ENCODE measurements at places on chromosomes 6 and 20. TPM values are rescaled to one million over a fixed set of nuclear protein-coding genes. Genes with fewer than 3 reads are reported as not detected.

- no peaks in the 10 kb centered on the region for H3K27me3 ChIP-seq
- DNase-seq, result no peak
- H3K27ac ChIP-seq, result no peak overlapping the region
- no peak overlapping the region for H3K4me3 ChIP-seq
These were observed 393.9 kb downstream of the KIF16B start for GRCh38 chr20:16179371-16179770.

DNA sequence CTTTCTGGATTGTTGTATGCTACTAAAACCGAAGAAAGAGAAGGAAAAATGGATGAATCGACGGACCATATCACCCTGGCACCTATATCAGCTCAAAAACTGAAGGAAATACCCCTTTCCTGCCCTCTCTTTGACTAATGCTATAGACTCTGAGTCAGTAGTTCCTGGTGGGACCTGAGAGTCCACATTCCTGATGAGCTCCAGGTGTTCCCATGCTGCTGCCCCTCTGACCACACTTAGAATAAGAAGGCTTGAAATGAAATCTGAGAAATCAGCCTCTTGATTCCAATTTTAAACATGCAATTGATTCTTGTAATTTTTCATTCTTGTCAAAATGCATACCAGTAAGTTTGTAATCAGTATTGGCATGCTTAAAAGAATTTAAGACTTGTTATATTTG lies 75.2 kb downstream of the PRL start:
- no peak for DNase-seq
- no peaks in the 10 kb centered on the region for H3K27me3 ChIP-seq
- no peak overlapping the region for H3K4me3 ChIP-seq
- H3K36me3 ChIP-seq, result no peaks in the 10 kb centered on the region

DCBLD1 gene
- 16.0 TPM for total RNA-seq

- H3K27ac ChIP-seq, result peak overlapping the region; percentile 74
- no peak for DNase-seq
- H3K27me3 ChIP-seq, result no peaks in the 10 kb centered on the region
- H3K36me3 ChIP-seq, result no peaks in the 10 kb centered on the region
- no peaks in the 10 kb centered on the region for H3K4me1 ChIP-seq
These were observed 185.8 kb upstream of the PRDM1 start for GRCh38 chr6:105900125-105900937.

- no peak overlapping the region for H3K27ac ChIP-seq
- H3K4me1 ChIP-seq, result no peaks in the 10 kb centered on the region
- H3K36me3 ChIP-seq, result no peaks in the 10 kb centered on the region
- no peaks in the 10 kb centered on the region for H3K27me3 ChIP-seq
- no peak overlapping the region for H3K4me3 ChIP-seq
These were observed 18.3 kb downstream of the HMGN4 start for GRCh38 chr6:26556263-26557070.

GJA10 gene
- not detected for total RNA-seq

RCAN2 gene
- total RNA-seq, result 14.9 TPM

- H3K27me3 ChIP-seq, result no peaks in the 10 kb centered on the region
- H3K27ac ChIP-seq, result no peak overlapping the region
- H3K36me3 ChIP-seq, result no peaks in the 10 kb centered on the region
- no peaks in the 10 kb centered on the region for H3K4me1 ChIP-seq
These were observed 14.6 kb upstream of the SLC17A3 start for GRCh38 chr6:25888626-25889025.

DNA sequence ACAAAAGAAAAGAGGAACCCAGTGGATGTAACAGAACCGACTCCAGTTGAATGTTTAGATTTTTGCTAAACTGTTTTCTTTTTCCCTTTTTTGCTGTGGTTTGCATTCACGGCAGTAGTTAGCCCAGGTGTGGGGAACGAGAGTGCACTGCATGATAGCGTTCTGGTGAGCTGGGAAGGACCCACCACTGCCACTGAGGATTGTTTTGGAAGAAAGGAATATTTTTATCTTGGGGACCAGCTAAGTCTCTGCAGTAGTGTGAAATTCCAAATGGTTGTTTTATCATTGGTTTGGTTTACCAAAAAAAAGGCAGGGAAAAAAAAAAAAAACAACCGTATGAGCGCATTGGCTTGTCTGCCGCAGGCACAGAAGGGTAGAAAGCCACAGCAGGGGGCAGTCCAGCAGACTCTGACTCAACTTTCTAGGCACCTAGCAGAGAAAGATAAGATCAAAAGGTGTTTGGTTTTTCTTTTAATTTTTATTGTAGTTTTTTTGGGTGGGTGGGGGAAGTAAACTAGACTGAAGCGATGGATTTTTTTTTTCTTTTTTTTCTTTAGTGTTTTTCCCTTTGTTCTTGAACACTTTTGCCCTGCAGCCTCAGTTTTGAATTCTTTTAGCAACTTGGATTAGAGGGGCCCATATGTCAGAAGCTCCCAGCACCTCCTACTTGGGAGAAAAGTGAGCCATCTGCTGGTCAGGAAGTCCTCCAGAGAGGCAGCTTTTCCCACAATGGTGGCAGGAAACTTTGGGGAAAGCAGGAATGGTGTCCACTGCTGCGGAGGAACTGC lies 13.5 kb upstream of the RAB5IF start:
- no peaks in the 10 kb centered on the region for H3K36me3 ChIP-seq
- H3K27me3 ChIP-seq, result no peaks in the 10 kb centered on the region
- H3K4me3 ChIP-seq, result no peak overlapping the region
- H3K4me1 ChIP-seq, result no peaks in the 10 kb centered on the region
- H3K27ac ChIP-seq, result no peak overlapping the region

GRCh38 chr6:135128268-135128914 lies 52.7 kb upstream of the MYB start:
- DNase-seq, result no peak
- H3K27me3 ChIP-seq, result no peaks in the 10 kb centered on the region
- H3K4me3 ChIP-seq, result no peak overlapping the region
- no peaks in the 10 kb centered on the region for H3K4me1 ChIP-seq
- no peak overlapping the region for H3K27ac ChIP-seq

GRCh38 chr6:133555685-133556084 lies 314.5 kb downstream of the EYA4 start:
- H3K4me1 ChIP-seq, result no peaks in the 10 kb centered on the region
- DNase-seq, result no peak
- no peak overlapping the region for H3K27ac ChIP-seq

GABRR1 gene
- not detected for total RNA-seq

DNA sequence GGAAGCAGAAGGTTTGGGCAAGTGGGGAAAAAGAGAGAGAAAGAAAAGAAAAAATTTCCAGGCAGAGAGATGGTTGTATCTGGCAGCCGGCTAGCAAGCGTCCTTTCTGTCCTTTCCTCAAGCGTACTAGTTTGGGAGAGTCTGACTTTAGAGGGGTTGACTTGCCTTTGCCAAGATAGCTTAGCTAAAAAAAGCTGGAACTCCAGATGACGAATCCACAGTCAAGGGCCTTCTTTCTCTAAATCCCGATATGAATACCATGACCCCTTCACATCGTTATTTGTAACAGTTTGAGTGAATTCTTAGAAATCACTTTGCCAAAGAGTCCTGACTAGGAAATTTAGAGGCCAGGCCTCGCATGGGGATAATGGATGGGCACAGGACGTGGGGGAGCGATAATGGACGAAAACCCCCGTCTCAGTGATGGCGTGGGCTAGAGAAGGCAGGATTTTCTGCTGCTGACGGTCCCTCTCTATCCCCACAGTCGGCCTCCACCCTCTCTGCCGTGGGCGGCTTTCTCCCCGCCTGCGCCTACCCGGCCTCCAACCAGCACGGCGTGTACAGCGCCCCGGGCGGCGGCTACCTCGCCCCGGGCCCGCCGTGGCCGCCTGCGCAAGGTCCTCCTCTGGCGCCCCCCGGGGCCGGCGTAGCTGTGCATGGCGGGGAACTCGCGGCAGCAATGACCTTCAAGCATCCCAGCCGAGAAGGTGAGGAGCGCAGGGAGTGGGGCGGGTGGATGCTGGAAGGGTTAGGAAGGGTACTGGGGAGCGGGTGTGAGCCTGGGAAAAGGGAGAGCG lies 3.5 kb downstream of the PAX1 start:
- H3K4me1 ChIP-seq, result no peaks in the 10 kb centered on the region
- no peaks in the 10 kb centered on the region for H3K36me3 ChIP-seq
- no peak for DNase-seq
- peaks cover 93% of the 10 kb centered on the region for H3K27me3 ChIP-seq
- no peak overlapping the region for H3K4me3 ChIP-seq

NUS1 gene
- total RNA-seq, result 20.6 TPM

DNA sequence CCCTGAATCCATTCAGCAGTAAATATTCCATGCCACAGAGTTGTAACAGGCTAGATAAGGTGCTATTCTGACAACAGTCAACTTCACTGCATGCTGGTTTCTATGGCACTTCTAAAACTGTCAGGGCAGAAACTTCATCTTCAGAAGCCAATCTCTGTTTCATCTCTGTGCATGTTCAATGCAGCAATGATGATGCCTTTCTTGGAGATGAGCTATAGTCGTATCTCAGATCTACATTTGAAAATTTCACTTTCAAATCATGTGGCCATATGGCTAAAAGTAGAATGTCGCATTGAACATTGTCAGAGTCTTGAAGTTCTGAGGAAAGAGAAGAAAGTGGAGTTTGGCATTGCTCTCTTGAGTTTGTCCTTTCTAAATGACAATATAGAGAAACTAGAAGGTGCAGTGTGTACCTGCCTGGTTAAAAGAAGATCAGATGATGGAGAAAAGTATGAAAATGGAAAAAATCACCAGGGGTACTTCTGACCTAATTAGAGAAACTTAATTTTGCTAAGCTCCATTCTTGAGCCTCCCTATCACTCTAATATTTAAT lies 49.0 kb upstream of the VSTM2L start:
- H3K36me3 ChIP-seq, result no peaks in the 10 kb centered on the region
- no peaks in the 10 kb centered on the region for H3K4me1 ChIP-seq
- H3K4me3 ChIP-seq, result no peak overlapping the region
- no peaks in the 10 kb centered on the region for H3K27me3 ChIP-seq
- H3K27ac ChIP-seq, result no peak overlapping the region
- no peak for DNase-seq

GRCh38 chr6:41077536-41077935 lies 4.8 kb downstream of the NFYA start:
- no peaks in the 10 kb centered on the region for H3K4me1 ChIP-seq
- no peak overlapping the region for H3K4me3 ChIP-seq
- no peak for DNase-seq
- H3K27me3 ChIP-seq, result no peaks in the 10 kb centered on the region

GRCh38 chr6:144104898-144105487 lies 9.6 kb upstream of the SF3B5 start:
- no peaks in the 10 kb centered on the region for H3K4me1 ChIP-seq
- no peaks in the 10 kb centered on the region for H3K36me3 ChIP-seq
- no peak overlapping the region for H3K27ac ChIP-seq
- no peak overlapping the region for H3K4me3 ChIP-seq
- H3K27me3 ChIP-seq, result no peaks in the 10 kb centered on the region
- DNase-seq, result no peak

DNA sequence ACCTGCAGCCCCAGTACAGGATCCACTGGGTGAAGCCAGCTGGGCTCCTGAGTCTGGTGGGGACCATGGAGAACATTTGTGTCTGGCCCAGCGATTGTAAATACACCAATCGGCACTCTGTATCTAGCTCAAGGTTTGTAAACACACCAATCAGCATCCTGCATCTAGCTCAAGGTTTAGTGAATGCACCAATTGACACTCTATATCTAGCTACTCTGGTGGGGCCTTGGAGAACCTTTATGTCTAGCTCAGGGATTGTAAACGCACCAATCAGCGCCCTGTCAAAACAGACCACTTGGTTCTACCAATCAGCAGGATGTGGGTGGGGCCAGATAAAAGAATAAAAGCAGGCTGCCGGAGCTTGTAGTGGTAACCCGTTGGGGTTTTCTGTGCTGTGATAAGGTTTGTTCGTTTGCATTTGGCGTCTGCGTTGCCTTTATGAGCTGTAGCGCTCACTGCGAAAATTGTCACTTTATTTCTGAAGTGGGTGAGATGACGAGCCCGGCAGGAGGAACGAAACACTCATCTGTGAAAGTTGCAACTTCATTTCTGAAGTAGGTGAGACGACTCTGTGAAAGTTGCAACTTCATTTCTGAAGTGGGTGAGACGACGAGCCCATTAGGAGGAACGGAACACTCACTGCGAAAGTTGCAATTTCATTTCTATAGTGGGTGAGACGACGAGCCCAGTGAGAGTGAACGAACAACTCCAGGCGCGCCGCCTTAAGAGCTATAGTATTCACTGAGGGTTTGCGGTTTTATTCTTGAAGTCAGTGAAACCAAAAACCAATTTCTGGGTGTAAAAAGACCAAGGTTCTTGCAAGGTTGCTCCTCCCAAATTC lies 31.1 kb downstream of the SERPINB6 start:
- no peaks in the 10 kb centered on the region for H3K27me3 ChIP-seq
- no peak overlapping the region for H3K4me3 ChIP-seq
- no peak overlapping the region for H3K27ac ChIP-seq
- no peaks in the 10 kb centered on the region for H3K36me3 ChIP-seq
- peak; percentile 16 for DNase-seq

GRCh38 chr20:37225146-37225545 lies 36.5 kb downstream of the GHRH start:
- no peak overlapping the region for H3K27ac ChIP-seq
- H3K4me1 ChIP-seq, result no peaks in the 10 kb centered on the region

GRCh38 chr20:24708411-24709295 lies 239.2 kb downstream of the SYNDIG1 start:
- no peaks in the 10 kb centered on the region for H3K36me3 ChIP-seq
- no peak overlapping the region for H3K27ac ChIP-seq
- H3K4me3 ChIP-seq, result no peak overlapping the region
- no peak for DNase-seq

DEFB114 gene
- not detected for total RNA-seq

GRCh38 chr6:160400446-160400845 lies 52.3 kb downstream of the SLC22A3 start:
- H3K4me1 ChIP-seq, result no peaks in the 10 kb centered on the region
- no peak overlapping the region for H3K27ac ChIP-seq
- DNase-seq, result no peak
- no peaks in the 10 kb centered on the region for H3K27me3 ChIP-seq
